ENCODE measurements at places on chromosomes 4 and X. TPM values are rescaled to one million over a fixed set of nuclear protein-coding genes. Genes with fewer than 3 reads are reported as not detected.

DNA sequence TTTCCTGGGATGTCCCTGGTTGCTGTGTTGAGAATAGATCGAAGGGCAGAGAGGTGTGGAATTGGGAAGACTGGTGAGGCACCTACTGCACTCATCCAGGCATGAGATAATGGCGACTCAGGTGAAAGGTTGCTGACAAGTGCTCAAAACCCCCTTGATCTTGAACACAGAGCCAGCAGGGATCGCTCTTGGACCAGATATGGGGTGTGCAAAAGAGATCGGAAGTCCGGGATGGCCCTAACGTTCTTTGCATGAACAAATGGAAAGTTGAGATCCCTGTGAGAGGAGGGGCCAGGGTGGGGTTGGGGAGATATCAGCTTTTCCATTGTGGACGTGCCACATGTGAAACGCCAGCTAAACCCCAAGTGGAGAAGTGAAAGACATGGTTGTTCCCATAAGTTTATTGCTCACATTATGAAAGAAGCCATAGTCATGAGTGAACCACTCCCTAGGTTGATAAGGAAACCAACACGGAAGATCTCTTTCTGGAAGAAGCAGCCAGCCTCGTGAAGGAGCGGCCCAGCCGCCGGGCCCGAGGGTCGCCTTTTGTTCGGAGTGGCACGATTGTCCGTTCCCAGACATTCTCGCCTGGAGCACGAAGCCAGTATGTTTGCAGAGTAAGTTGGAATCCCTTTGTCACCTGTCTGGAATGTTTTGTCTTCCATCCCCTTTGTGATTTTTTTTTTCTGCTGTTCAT, 22.6 kb upstream of the CLCN4 start:
- no peak for DNase-seq

- no peak for DNase-seq
Measured at GRCh38 chr4:6500481-6501140, 28.2 kb upstream of the PPP2R2C start.

- DNase-seq, result no peak
Measured at GRCh38 chr4:139617702-139618490, 47.7 kb upstream of the MGST2 start.

- no peak for DNase-seq
Measured at GRCh38 chrX:5474282-5474681, 754.4 kb downstream of the NLGN4X start.

DNA sequence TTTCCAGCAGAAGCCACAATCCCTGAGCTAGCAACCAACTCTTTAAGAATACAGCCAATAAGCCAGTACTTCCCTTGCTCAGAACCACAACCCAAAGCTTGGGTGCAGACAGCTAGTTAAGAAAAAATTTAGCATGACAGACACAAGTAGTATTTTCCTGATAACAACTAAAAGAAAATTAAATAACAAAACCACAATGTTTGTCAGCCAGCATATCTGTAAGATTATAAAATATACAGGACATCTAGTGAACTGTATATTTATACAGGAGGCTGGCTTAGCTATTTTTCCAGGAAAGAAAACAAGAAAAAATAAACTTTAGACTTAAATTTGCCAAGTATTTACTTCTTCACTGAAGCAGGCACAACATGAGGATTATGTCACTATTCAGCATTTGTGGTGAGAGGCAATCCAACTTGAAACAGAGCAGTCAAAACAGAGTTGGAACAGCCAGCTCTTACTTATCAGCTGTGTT, 6.6 kb downstream of the PF4V1 start:
- no peak for DNase-seq

DNA sequence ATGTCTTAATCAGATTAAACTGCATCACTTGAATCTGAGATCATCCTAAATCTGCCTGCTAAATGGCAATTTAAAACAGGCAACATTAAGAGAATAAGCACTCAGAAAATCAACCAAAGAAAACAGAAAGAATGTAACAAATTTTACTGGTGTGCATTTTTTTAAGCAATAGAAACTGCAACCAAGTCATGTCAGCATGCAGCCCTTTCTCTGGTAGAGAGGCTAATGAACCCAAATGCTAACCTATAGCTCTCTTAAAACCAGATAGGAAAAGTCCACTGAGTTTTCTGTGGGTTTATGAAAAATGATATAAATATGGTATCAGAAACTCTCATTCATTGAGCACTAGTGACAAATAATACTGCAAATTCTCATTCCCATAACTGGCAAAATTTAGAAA, 35.6 kb downstream of the COL25A1 start:
- DNase-seq, result no peak

DNA sequence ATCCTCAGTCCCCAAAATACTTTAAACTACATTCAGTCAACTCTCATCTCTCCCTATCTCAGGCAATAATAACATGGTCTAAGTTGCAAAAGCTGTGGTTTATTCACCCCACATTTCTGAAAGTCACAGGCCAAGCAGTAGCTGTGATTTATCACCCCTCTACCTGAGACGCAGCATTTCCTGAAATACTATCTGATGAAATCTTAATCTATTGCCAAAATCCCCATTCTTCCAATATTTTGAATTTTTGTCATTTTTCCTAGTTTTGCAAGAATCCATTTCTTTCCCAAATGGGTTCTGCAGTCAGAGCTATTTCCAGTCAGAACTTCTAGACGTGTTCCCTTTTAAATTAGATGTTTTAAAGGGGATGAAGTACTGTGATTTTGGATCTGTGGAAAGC, 148.3 kb downstream of the BANK1 start:
- DNase-seq, result no peak

DNA sequence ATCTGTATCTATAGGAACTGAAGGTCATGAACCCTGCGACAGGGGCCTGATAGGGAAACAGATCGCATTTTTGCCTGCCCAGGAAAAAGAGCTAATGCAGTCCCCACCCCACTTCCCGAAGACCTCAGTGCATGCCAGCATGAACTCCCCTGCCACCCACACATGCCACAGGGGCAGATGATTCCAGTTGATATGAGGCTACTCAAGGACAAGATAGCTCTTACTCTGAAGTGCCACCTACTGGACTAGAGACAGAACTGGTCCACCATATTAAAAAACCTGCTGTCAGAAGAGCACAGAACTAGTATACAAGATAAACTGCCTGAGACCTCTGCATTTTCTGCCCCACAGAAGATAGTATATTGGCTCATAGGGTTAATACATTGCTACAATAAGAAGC, 68.0 kb downstream of the YIPF7 start:
- DNase-seq, result no peak

The HTRA3 gene
- not detected for total RNA-seq

The GAGE12F gene
- total RNA-seq, result not detected

The ZNF732 gene
- not detected for total RNA-seq

The DACH2 gene
- total RNA-seq, result not detected

The HSFX2 gene
- 2.1 TPM for total RNA-seq
